ENCODE measurements at places on chromosomes 7 and 10.
A peak's percentile ranks its signal among the peaks of the same experiment; 100 is the strongest.

DNA sequence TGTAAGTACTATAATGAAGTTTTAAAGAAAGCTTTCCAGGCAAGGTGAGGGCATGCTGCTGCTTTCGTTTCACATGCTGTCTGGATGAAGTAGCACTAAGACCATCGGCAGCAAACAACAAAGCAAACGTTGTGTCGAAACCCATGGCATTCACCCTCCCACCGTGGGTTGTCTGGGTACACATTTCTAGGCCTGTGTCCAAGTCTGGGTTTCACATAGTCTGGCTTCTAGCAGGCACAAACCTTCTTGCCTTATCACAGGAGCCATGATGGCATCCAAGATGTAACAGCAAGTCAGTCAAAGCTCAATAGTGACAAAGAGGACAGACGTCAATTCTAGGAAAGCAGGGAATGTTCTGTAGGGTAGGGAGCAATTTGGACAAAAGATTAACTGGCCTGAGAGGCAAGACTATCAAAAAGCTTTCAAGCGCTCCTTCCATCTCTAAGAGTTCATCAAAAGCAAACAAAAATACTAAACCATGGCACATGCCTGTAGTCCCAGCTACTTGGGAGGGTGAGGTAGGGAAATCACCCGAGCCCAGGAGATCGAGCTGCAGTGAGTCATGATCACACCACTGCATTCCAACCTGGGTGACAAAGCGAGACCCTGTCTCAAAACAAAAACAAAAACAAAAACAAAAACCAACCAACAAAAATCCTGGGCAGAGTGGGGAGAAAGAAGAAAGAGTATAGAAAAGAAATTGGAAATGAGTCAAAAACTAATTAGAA is 42.7 kb downstream of the PAXIP1 start:
- no peak for DNase-seq

GRCh38 chr7:78178319-78178718 is 379.7 kb downstream of the PHTF2 start:
- DNase-seq = no peak

GRCh38 chr10:124152139-124153022 is 59.0 kb upstream of the CHST15 start:
- DNase-seq = no peak

- no peak for DNase-seq
Observed at GRCh38 chr10:82558014-82558607, 683.1 kb downstream of the NRG3 start.

DNA sequence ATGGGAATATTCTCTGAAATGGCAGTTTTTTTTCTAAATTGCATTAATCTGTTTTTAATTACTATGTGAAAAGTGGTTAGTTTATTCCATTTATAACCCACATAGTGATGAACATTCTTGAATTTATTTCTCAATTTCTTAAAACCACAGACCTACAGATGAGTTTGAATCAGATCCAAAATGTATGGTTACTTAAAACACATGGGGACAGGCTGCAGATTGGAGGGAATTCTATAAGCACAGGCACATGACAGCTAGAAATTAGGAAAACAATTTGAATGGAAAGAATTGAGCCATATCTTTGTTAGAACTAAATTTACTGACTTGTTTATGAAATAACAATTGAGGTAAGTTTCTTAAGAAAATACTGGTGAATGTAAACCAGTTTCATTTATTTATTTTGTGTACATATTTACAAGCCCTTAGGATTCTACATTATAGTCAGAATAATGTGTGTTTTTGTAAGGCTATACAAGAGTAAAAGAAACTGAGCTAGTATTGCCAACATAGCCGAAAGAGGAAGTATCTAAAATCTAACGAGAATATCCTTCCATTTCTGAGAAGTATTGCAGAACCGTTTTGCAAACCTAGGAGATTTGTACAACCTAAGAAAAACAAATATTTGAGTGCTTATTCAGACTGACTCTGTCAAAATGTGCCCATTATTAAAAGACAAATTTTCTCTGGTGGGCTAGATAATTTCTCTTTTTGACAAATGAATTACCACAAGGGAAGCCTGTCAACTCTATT is 434.3 kb upstream of the SEMA3D start:
- no peak for DNase-seq

- DNase-seq = no peak
Observed at GRCh38 chr10:26479766-26480492, 41.8 kb downstream of the APBB1IP start.

DNA sequence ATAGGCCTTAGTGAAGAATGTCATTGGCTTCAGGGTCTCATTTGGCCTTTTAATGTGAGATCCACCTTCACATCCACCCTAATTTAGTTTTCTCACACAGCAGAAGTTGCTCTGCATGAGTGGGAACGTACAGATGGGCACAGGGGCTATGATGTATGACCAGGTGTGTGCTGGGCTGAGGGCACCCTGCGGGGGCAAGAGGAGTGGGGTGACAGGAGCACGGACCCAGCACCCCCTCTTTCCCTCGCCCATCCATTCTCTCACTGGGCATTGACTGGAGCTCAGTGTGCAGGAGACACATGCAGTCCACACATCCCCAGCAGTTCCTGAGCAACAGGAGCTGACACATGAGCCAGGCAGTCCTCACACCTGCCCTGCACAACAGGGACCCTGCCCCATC is 95.1 kb upstream of the PPP2R2D start:
- DNase-seq = no peak

DNA sequence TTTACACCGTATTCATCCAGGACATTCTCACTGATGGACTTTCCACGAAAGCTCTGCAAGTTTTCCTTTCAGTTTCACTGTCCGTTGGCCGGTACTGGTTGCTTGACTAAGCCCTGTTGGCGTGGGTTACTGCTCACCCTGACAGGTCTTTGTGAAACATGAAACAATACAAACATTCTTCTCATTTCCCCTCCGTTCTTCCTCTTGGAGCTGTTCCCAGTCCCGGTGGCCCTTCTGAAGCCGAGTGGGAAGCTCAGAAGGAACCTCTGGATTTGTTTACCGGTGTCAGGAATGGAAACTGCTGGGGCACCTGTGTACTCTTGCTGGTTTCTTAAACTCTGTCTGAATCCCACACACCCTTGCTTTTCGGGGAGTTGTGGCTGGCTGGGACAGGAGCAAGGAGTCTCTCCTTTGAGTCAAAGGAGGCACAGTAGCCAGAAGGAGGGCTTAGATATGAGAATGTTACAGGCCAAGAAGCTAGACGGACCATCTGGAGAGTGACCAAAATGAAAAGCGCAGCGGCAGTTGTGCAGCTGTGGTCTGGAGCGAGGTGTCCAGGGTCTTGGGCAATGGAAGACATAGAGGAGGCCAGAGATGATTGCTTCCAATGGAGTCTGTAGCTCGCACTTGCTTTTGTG is 45.7 kb downstream of the LYZL2 start:
- DNase-seq = peak; percentile 4

DNA sequence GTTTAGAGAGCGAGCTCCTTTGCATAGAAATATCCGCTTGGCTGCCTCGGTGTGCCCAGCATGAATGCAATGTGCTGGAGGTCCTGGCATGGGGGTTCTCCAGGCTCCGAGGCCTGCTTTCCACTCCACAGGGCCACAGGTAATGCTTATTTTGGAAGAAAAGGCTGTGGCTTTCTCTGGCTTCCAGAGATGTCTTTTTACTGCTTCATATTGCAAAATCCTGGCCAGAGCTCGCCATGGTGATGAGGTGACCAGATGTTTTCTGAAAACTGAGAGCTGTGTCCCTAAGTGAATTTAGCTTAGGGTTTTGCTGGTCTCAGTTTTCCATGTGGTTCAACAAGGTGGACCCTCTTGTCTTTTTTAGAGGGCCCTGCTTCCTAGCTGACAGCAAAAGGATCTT is 65.2 kb downstream of the BMPER start:
- DNase-seq = no peak

DNA sequence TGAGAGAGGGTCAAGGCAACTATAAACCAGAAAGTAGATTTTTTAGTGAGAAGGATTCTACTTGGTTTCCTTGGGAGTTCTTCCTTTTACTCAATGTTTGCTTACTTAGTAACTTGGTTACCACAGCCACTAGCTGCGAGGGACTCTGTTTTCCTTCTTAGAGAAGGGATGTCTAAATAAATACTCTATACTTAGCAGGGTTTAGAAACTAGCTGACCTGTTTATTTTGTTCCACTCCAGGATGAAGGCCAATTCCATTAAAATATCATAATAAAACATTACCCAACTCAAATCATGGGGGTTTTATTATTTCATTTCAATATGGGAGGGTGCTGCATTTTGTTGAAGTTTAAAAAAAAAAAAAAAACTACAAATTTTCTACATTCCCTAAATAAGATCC is 87.3 kb downstream of the PPP1R3A start:
- DNase-seq = no peak

DNA sequence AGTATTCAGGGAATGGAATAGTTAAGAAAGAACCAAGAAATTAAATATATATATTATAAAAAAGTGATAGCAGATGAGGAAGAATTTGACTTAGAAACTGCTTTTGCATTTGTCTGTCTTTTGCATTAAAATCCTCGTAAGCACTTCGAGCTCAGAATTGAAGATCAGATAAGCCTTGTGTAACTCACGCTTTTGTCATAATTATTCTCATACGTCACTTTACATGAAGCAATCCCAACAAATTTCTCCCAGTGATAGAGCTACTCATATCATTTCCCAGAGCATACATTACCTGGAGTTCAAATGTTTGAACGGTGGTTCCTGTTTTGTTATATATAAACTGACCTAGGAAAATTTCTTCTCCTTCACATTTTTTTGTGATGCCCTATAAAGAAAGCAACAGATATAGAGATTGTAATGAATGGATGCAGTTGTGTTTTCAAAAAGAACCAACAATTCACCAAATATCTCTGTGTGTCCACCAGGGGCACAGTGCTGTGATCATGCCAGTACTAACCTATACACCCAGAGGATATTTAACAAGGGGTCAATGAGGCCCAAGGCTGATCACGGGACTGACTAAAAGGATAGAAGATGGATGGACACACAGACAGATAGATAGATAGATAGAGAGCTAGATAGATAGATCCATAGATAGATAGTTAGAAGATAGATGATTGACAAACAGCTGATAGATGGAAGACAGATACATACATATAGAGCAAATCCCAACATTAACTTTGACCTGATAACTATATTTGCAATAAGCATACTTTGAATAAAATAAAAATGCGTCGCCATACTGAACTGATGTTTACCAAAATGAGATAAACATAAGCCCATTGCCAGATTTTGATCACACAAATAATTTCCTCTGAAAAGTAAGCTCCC is 9.3 kb upstream of the HUS1 start:
- DNase-seq = no peak

DNA sequence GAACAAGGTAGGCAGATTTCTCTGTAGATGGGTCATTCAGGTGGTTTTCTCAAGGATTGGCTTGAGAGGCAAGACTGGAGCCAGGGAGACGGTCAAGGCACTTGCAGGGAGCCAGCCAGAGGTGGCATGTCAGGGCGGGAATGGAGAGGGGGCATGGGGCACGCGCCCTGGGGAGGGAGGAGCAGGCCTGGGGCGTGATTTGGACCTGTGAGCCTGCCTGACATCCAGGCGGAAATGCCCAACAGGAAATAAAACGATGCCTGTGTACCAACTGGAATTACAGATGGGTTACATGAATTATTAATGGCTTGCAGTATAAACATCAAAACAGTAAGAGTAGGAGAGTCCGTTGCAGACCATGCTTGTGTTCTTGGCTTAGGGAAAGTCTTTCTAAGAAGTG is 8.6 kb upstream of the SUN1 start:
- DNase-seq = no peak

DNA sequence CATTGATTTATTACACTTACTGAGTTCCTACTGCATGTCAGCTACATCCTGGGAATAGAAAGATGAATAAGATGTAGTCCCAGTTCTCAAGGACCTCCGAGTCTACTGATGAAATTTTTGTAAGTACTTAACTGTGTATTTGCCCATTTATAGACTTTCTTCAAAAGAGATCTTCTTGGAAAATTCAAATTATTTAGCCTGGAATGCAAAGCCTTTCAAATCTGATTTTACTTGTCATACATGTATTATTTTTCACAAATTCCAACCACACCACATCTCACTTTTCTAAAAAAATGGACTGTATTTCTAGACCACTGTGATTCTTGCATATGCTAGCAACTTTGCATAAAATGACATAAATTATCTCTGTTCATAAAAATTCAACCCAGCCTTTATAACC is 581.3 kb downstream of the ATRNL1 start:
- DNase-seq = no peak

- no peak for DNase-seq
Observed at GRCh38 chr7:107644309-107644974, 16.2 kb upstream of the SLC26A4 start.

DNA sequence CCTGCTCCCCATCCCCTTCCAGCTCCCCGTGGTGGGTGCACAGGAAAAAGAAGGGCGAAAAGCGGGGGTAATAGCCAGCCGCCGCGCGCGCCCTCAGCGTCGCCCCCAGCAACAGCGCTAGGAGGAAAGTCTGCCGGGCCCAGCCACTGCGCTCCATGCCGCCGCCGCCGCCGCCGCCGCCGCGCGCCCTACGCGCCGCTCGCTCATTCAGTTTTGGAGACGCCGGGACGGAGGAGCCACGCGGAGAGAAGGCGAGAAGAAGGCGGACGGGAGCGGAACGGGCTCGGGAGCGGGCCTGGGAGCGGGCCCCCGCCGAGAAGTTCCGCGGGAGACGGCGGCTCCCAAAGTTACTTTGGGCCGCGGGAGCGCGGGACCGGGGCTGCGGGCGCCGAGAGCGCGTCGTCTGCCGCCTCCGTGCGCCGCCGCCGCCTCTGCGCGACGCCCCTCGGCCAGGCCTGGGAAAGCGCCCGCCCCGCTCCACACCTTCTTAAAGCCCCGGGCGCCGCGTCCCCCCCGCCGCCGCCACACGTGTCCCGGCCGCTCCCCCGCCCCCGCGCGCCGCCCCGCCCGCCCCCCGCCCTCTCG is at the start of gene RELN:
RELN (minus strand) TSS at position 459 of the 585 bp plus-strand sequence; CDS start at position 157, 302 bp downstream.
- DNase-seq = no peak

GRCh38 chr10:121553511-121554264 is 44.6 kb downstream of the FGFR2 start:
- DNase-seq = no peak

DNA sequence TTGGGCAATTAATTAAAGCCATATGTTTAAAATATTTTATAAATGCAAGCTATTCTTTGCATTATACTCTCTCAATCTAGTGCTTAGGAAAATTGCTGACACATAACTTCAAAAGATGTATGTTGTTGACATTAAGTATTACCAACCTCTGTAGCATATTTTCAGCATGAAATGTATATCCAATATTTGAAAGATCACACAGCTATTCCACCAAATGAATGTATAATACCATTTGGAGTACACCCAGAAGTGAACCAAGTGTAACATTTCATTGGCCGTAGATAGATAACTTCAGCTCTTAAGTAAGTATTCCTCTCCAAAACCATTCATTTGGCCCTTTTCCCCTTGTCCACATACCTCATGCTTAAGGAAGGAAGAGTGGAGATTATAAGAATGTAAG is 104.6 kb downstream of the HECTD2 start:
- no peak for DNase-seq

DNA sequence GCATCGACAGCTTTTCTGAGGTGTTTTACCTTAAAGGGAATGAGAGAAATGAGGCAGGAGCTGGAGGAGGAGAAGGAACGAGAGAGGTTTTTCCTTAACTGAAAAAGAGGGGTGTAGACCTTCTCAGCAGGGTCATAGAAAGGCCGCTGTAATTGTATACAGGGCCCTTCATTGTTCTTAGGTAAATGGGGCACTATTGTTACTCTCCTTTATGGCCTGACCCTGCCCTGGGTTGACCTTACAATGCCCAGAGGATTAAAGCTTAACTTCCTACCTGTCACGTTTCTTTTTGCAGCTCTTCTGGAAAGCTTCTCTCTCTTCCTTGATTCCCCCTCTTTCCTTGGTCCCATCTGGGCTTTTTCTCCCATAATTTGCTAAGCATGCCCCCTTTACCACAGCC is 13.7 kb upstream of the PDLIM1 start:
- no peak for DNase-seq

GRCh38 chr7:97002555-97003261 is 2.6 kb upstream of the DLX6 start:
- no peak for DNase-seq
